Activated CD4-positive, alpha-beta T cell treated with anti-CD3 and anti-CD28 coated beads, Interleukin-2, amount 50 U/mL, for 4 hours (primary cell): ENCODE measurements at places on chromosomes 16 and 17.

DNA sequence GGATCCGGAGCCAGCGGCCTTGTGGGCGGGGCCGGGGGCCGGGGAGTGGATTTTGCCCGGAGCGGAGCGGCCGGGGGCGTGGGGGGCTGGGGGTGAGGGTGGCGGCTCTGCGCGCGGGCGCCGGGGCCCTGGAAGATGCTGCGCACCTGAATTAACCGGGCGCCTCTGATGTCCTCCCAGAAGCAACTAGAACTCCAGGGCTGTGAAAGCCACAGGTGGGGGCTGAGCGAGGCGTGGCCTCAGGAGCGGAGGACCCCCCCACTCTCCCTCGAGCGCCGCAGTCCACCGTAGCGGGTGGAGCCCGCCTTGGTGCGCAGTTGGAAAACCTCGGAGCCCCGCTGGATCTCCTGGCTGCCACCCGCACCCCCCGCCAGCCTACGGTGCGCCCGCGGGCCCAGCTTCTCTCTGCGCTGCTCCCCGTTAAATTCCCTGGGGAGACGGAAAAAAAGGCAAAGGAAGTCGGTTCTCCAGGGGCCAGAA, 549 bp downstream of the SLC26A11 start:
- peak; percentile 8 for DNase-seq

- DNase-seq, result no peak
Observed at GRCh38 chr16:88807626-88808453, 3.9 kb downstream of the APRT start.

DNA sequence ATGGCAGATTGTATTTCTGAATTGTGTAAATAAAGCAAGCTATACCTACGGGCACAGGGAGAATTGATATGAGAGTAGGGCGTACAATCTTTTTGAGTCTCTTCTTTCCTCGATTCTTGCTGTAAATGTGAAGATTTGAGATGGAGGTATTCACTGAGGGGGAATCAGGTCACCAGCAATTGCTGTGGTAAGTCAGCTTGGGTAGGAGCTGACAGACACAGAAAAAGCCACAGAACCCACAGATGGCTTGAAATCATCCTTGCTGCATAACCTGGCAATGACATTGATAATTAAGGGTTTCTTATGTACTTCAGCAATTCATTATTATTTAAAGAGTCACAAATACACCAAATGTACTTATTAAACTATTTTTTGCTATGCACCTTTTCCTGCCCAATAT, 164.2 kb downstream of the CNTNAP4 start:
- no peak for DNase-seq

GRCh38 chr17:83083368-83084201, 4.2 kb downstream of the METRNL start:
- peak; percentile 31 for DNase-seq

DNA sequence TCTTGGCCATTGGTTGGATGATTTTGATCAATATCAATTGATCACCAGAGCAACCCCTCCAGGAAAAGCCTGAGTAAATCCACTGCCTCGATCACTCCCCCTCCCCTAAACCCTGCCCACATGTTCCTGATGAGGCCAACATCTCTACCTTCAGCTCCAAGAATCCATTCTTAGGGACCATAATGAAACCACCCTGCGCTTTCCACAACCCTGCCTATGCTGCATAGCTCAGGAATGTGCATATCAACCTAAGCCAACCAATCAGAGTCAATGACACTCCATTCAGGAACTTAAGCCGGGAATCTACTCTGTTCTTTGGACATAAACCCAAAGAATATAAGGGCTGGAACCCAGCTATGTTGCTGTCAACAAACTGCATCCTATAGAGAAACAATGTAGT, 86.3 kb downstream of the MYH11 start:
- no peak for DNase-seq

- DNase-seq, result no peak
Observed at GRCh38 chr17:51730303-51731050, 428.0 kb downstream of the CA10 start.

DNA sequence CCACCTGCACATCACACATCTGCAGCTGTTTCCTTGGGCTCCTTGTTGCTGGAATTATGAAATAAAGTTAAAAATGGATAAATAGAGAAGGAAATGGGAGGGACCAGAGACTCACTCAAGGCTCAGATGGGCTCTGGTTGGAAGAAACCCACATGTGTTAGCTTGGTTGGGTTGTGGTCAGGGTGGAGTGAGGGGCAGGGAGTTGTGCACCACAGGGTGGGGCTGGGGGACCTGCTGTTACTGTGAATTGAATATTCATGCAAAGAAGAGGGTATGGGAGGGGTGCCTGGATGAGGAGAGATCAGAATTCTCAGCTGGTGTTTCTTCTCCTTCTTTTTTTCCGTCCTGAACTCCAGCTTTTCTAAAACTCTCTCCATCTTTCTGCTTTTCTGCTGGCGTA, 320.7 kb downstream of the MAP2K4 start:
- no peak for DNase-seq

GRCh38 chr16:89141884-89142267, 29.7 kb upstream of the CDH15 start:
- DNase-seq, result no peak

- no peak for DNase-seq
Observed at GRCh38 chr16:27515874-27516353, 33.8 kb downstream of the GTF3C1 start.

- no peak for DNase-seq
Observed at GRCh38 chr17:27206447-27206846, 87.5 kb upstream of the WSB1 start.

- no peak for DNase-seq
Observed at GRCh38 chr16:13205352-13205751, 304.0 kb downstream of the SHISA9 start.

GRCh38 chr17:47718634-47719405, 14.2 kb upstream of the TBX21 start:
- DNase-seq, result no peak

DNA sequence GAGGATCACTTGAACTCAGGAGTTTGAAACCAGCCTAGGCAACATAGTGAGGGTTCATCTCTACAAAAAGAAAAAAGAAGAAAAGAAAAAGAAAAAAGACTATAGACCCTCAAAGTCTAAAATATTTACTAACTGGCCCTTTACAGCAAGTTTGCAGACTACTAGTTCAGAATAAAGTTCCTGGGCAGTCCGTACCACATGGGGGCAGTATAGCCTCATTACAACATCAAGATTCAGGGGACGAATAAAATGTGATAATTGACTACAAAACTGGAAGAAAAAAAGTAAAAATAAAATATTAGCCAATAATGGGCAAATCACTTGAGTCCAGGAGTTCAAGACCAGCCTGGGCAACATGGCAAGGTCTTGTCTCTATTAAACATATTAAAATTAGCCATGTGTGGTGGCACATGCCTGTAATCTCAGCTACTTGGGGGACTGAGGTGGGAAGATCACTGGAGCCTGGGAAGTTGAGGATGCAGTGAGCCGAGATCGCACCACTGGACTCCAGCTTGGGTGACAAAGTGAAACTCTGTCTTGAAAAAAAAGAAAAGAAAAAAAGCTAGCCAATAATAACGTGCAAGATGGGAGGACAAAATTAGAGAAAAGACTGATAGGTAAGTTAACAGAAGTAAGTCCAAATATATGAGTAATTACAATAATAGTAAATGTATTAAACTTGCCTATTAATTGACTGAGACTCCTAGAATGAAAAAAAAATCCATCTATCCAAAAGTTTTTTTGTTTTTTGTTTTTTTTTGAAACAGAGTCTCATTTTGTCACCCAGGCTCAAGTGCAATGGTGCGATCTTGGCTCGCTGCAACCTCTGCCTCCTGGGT, 129.4 kb upstream of the SEC14L1 start:
- DNase-seq, result peak; percentile 41

DNA sequence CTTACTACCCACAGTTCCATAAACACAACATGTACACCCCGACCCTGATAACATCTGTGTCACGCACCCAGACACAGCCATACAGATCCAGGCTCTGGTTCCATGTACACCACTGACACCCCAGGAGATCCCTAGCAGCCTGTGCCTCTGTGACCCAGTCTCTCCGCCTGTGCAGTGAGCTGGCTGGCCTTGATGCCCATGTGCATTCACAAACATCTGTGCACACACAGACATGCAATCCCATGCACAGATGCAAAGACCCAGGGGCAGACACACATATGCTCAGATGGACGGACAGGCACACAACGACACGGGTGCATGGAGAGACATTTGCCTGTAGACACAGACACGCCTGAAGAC, 4.1 kb downstream of the CCDC102A start:
- no peak for DNase-seq

DNA sequence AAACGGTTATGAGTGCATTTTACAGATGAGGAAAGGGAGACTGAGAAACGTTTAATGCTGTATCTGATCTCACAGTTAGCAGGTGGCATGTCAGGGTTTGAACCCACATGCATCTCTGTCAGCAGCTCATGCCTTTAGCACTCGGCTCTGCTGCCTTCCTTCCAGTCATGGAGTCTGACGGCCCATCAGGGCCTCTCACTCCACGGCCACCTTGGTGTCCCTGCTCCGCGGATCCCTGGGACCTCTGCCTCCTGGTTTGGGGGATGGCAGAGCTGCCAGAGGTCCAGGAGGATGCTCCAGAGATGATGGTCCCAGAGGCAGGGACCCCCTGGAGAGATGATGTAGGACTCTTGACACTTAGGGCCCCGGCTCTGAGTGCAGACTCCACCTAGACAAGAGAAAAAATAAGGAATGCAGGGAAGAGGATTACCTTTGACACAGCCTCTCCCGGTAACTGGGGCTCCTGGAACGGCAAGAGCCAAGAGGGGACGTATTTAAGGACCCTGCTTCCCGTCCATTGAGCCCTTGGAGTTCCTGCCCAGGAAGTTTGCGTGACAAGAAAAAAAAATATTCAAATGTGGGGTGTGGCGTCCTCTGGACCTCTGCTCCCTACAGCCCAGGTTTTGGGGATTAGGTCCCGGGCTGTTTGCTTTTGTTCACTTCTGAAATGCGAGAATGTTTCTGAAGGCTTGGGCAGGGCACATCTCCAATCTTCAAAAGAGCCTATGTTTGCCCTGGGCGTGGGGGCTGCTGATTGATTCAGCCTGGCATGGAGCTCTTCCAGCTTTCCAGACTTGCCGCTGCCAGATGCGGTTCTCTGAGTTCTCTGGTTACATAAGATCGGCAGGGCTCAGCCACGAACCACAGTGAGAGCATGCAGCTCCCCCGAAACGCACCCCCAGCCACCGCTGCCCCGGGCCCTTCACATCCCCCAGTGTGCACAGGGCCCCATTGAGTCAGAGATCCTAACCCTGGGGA, at the start of gene ALDH3A1:
ALDH3A1 (minus strand) TSS at position 470 of the 978 bp plus-strand sequence. CDS start 3,169 bp downstream, outside the sequence.
- DNase-seq, result no peak

DNA sequence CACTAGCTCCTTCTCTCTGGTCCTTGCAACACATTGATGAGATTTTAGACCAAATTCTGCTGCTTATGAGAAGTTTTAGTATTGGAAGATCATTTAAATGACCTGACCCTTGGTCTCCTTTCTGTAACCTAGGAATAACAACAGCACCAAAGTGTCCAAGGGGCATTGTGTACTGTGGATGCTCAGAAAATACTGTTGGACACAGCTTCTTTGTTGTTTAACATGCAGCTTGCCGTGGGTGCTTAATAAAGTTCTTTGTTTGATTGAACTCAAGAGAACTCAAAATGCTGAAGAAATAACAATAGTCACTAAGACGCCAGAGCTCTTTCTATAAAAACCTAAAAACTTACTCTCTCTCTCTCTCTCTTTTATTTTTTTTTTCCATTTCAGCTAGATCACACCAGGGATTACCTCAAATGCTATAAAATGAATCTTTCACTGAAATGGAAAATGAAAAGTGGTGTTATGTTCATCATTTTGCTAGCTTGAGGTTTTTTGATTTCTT, 548.9 kb upstream of the CDH8 start:
- DNase-seq, result no peak

- DNase-seq, result no peak
Observed at GRCh38 chr17:60358606-60359225, 33.2 kb downstream of the USP32 start.

GRCh38 chr17:7045492-7046126, 1.7 kb upstream of the SLC16A11 start:
- DNase-seq, result no peak

DNA sequence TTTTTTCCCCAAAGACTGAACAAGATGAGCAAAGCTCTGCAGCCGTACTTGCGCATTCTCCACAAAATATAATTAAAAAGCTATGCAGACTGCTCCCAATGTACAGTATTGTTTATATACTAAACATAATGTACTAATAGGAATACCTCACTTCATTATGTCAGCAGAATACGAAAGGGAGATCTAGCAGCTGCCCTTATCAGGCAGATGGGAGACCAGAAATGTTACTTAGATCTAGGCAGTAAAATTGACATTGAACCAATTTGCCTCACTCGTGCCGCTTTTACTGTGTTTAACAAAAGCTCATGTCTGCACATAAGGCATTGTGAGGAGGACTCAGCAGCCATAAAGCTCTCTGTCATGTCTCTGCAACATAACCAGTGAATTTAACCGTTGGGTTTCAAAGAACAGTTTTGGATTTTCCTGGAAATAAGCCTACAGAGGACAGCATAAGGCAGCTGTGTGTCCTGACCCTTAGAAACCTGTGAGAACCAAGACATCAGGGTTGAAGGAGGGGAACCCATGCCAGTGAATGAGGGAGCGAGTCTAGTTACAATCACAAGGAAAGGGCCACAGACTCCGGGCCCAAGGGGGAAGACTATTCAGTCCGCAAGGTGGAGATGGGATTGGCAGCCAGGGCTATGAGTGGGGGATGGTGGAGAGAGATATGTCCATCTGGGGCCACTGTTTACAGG, 71.4 kb downstream of the GNAO1 start:
- DNase-seq, result no peak

DNA sequence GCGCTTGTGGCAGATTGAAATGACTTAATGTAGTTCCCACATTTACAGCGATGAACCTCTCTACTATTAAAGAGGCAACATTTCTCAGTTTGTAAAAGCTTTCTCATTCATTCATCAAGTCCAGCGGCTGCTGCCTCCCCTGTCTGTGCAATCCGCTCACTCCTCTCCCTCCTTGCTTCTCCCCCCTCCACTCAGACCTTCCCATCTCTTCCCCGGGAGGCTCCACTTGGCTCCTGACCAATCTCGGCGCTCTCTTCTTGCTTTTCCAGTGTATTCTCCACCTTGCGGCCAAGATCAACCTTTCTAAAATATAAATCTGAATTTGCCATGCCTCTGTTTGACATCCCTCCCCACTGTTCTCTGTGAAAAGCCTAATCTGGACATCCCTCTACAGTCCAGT, 117.5 kb downstream of the ASIC2 start:
- no peak for DNase-seq

GRCh38 chr17:55346658-55347057, 75.0 kb downstream of the MMD start:
- no peak for DNase-seq

- no peak for DNase-seq
Observed at GRCh38 chr17:67376415-67376736, 705 bp upstream of the PITPNC1 start.
